NCI-H460 (cell line): ENCODE measurements at places on chromosomes 1 and 21.

- no peak for DNase-seq
Measured at GRCh38 chr1:73366734-73367413, 831.1 kb downstream of the LRRIQ3 start.

DNA sequence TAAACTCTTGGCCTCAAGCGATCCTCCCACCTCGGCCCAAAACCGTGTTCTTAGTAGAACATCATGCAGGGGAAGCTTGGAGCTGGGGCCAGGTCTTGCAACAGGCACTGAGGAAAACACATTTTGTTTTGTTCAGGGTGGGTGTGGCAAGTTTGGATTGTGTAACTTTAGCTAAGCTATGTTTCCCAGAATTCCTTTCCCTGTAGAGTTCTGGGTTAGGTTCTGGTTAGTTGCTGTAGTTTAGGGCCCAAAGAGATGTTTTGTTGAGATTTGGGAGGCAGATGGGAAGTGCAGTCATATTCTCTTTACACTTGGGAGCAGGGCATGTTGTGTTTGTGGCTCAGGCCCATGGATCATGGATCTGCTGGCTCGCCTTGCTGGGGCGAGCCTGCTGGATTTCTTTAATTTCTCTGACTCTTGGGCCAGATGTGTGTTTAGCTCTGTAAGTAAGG is 24.0 kb downstream of the PLA2G5 start:
- no peak for DNase-seq

DNA sequence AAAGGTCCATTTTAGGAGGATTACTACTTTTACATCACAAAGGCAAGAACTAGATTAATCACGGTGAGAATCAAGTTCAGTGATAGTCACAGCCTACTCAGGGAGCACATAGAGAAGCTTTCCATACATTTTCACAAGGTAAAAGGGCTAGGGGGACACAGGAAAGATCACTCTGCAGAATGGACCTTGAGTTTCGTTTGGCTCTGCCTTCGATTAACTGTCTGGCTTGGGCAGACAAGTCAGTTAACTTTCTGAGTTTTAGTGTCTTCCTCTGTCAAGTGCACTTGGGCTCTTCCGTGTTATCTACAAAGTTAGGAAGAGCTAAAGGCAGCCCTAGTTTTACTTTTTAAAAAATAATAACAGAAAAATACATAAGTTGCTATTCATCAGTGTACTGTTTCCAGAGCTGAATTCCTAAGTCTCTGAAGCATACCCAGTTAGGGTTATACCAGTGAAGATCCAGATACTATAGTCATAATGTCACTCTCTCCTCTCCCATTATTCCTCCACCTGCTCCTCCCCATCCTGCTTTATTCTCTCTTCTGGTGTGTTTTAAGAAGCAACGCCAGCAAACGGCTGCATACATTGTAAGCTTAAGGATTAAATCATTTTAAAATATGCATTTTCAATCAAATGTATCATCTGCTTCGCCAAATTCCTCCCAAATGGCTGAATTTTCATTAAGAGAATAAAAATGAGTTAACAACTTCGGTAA is 1.7 kb downstream of the CEP170 start:
- no peak for DNase-seq

DNA sequence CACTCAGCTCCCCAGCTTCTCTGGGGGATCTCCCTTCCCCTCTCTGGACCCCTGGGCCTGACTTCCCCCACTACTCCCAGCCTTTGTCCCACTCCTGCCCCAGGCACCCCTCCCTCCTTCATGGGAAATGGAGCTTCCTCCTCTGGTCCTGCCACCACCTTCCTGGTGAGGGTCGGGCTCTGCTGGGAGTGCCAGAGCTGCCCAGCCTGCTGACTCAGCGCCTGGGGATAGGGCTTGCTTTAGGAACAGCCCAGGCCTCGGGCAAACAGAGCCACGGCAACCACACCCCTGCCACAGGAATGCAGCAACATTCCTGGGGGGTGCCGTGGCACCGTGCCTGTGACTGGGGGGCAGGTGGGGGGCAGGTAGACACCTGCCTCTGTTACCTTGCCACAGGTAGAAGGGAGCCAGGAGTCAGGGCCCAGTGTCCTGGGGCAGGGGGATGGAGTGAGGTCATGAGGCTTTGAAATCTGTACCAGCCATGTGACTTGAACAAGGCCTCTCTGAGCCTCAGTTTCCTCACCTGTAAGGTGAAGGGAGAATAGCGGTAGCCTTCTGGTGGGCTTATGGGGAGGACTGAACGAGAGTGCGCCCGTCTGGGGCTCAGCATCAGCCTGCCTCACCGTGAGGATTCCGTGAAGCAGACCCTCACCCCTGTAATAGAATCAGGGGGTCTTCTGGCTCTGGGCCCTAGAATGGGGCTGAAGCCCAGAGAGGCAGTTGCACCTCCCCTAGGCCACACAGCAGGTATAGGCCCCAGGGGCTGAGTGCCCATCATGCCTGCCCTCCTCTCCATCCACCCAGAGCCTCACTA is 17.8 kb upstream of the EPHA2 start:
- DNase-seq: no peak

- DNase-seq: no peak
Measured at GRCh38 chr1:198641501-198641900, 2.7 kb downstream of the PTPRC start.

GRCh38 chr1:209672705-209673630 is 2.2 kb upstream of the G0S2 start:
- no peak for DNase-seq

GRCh38 chr1:81549588-81550127 is 251.1 kb upstream of the ADGRL2 start:
- peak; percentile 38 for DNase-seq

- DNase-seq: no peak
Measured at GRCh38 chr1:159142391-159142663, 29.1 kb upstream of the CADM3 start.

- DNase-seq: no peak
Measured at GRCh38 chr1:38014171-38014570, 1.6 kb downstream of the UTP11 start.

DNA sequence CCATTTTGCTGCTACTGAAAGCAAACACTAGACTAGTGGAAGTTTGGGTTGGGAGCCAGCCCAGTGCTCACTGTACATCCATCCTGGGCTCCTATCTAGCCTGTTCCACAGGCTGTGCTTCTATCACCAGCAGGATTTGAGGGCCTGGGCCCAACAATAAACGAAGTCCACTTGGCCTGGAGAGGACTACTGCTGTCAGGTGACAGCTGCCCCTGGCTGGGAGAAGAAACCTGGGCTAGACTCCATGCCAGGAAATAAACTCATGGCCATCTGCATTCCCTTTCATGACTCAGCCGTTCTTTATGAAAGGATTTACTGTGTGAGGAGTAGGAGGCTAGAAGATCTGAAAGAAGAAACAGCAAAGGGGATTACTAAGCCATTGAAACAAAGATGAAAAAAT is 35.5 kb downstream of the COLGALT2 start:
- DNase-seq: peak; percentile 46

DNA sequence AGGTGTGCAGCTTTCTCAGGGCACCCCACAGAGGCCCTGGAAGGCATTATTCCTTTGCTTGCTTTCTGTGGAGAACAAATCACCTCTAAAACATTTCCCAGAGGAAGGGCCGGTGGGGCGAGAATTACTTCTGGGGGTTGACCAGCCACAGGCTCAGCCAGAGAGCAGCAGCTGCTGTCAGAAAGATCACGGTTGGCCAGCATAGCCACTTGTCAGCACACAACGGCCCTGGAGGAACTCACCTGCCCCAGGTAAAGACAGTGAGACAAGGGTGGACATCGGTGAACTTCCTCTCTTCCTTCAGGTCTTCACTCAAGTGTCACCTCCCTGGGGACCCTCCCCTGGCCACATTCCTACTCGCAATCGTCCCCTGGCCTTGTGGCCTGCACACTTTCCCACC is 69.5 kb upstream of the CLDN14 start:
- no peak for DNase-seq

GRCh38 chr1:225777058-225777582 is 506 bp upstream of the SRP9 start:
- DNase-seq: peak; percentile 6

GRCh38 chr1:213066363-213066762 is 15.3 kb downstream of the RPS6KC1 start:
- DNase-seq: no peak

- no peak for DNase-seq
Measured at GRCh38 chr1:68221980-68222373, 10.3 kb downstream of the WLS start.

DNA sequence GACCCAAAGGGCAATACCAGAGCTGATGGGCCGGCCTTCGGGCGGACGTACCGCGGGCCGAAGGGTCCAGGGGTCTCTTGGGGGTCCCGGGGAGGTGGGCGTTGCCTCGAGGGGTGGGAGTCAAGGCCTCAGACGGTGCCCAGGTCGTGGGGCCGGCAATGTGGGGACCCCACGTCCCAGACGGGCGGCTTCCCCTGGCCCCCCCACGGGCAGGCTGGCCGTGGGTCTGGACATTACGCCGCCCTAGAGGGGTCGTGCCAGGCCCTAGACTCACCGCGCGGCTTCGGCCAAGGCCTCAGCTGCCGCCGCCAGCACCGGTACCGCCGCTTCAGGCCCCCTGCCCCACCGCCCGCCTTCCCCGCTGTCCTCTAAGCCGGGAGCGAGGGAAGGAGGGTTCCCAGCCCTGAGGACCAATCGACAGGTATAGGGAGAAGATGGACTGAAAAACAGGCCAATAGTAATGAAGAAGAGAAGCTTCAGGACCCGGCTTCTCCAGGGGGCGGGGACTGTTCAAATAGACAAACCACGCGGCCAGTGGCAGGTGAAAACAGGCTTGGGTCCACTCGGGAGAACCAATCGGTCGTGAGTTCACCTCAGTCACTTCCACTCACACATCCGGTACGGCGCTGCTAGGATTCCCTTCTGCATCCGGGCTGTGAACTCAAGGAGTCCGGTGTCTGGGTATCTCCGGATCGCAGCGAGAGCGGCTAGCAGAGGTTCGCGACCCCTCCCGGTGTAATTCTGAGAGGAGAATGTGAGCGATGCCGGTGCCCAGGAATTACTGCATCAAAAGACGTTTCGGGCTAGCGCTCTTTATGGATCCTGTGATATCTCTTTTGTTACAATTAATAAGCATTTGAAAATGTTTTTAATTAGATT is at the start of gene MTOR:
TSS of gene MTOR (minus strand) at position 381 of the 879 bp plus-strand sequence. CDS start 3,142 bp downstream, outside the sequence.
- peak; percentile 99 for DNase-seq

- no peak for DNase-seq
Measured at GRCh38 chr1:161299347-161299746, 10.4 kb downstream of the MPZ start.

GRCh38 chr1:75991497-75992114 is 59.4 kb upstream of the ASB17 start:
- peak; percentile 83 for DNase-seq

- no peak for DNase-seq
Measured at GRCh38 chr1:184686540-184686939, 68.1 kb downstream of the EDEM3 start.

DNA sequence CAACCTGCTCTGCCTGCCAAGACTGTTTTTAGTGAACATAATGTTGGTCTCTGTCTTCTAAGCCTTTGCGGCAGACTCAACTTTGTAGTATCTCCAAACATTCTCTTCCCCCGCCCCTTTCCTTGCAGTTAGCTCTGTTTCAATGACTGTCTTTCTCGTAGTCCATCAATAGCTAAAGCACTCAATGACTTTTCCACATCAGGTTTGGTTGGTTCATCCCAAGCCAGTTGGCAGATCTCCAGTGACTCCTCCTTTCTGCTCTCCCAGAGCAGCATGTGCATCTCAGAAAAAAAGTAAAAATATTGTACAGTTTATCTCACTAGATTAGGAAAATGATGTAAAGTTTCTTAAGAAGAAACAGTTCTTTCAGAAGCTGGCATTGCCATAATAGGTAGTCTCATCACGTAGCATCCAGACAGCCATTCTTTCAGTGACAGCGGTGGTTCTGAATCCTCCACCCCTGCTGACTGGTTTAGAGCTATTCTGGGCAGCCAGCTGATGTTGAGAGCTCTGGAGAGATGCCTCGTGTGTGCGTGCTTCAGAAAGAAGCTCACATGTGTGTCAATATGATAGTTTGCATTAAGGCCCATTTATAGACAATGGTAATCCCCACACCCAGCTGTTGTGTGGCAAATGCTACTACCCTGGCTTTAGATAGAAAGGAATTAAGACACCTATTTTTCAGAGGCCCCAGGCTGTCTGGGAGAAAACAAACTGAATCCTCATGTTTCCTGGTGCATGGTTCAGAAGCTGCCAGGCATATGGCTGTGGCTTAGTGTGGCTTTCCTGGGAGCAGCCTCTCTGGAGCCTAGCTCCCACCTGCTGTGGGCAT is 53.2 kb downstream of the CNN3 start:
- no peak for DNase-seq
